KG1 (cell line): ENCODE measurements at places on chromosomes 1 and 21.

- no peak for DNase-seq
Measured at GRCh38 chr1:155261493-155261851, 688 bp downstream of the SCAMP3 start.

GRCh38 chr1:227417756-227418480, 99.6 kb upstream of the CDC42BPA start:
- DNase-seq: no peak

GRCh38 chr1:1462318-1462966, 9.1 kb upstream of the ATAD3B start:
- DNase-seq: no peak

DNA sequence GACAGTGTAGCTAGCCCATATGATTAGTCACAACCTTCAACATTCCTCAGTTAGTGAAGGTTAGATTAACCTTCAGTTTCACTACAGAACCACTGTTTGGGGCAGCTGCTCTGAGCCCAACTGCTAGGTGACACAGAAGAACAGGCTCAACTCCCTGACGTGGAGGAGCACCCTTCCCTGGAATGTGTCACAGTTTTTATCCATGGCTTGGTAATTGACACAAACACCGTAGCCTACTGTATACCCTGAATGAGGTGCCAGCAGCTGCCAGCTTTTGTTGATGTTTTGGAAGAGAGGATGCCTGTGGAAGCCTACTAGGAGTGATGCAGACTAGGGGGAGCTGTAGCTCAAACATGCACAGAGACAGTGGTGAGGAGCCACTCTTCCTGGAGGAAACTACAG, 56.6 kb upstream of the CR2 start:
- DNase-seq: no peak

- DNase-seq: no peak
Measured at GRCh38 chr1:156117414-156118176, 3.1 kb downstream of the LMNA start.

- no peak for DNase-seq
Measured at GRCh38 chr1:34906222-34906621, 23.2 kb downstream of the DLGAP3 start.

GRCh38 chr1:22896184-22896583, 76.5 kb downstream of the LACTBL1 start:
- no peak for DNase-seq

DNA sequence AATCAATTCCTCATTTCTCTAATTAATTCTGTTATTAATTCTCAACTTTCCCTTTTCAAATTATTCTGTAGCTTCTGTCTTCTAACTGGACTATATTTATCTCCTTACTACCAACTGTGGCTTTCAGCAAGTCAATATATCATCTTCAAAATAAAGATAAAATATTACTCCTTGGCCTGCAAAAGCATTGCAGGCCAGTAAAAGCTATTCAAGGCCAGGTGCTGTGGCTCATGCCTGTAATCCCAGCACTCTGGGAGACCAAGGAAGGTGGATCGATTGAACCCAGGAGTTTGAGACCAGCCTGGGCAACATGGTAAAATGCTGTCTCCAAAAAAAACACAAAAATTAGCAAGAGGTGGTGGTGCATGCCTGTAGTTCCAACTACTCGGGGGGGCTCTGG, 27.9 kb downstream of the USP48 start:
- no peak for DNase-seq

- DNase-seq: no peak
Measured at GRCh38 chr1:104132382-104132973, 382.8 kb downstream of the AMY1C start.

DNA sequence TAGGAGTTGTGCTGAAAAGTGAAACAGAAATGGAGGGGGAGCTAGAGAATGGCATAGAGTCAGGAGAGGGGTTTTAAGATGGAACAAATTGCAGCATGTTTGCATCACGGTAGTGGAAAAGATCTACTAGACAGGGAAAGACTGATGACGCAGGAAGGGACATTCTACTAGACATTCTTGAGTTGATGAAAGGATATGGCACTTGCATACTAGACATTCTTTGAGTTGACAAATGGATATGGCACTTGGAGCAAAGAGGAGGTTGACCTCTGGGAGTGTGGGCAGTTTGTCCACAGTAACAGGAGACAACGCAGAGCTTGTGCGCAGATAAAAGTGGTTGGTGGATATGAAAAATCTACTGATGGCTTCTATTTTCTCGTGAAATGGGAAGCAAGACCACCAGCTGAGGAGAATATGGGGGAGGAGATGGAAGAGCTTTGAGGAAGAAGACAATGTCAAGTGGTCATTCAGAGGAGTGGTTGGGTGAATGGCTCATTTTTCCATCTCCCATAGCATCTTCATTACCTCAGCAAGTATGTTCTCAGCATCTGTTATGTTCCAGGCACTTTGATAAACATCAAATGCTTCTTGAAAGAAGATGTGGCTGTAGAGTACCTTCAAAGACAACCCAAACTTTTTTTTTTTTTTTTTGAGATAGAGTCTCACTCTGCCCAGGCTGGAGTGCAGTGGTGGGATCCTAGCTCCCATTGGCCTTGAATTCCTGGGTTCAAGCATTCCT, 2.4 kb upstream of the CTPS1 start:
- no peak for DNase-seq

DNA sequence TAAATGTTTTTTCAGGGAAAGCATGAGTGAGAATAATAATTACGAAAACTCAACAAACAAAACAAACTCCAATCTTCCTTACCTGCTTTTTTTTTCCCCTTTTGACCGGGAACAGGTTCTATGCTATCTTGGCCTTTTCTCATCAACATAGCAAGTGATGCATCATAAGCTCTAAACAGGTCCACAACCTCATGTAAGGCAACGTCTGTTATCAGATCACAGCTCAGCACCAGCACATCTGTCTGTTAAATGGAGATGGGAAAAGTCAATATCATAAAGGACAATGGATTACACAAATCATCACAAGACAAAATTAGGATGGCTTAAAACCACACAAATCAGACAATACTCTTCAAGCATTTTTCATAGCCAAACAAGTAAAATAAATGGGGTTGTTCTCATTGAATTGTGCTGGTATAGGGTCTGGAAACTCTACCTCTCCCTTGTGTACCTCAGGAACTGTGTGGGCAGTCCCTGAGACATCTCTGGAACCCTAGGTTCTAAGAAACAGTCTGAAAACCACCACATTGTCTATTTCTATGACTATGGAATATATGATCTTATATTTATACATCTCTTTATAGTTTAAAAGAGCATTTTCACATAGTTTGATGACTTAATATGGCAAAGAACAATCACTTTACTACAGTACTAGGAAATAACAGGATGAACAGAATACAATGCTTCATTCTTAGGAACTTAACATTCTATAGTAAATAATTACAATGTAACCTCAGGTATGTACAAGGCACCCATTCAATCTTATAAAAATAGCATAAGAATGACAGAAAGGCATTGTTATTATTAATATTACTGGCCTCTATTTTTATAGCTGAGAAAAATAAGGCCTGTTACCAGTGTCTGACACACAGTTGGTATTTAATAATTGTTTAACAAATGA, 44.7 kb downstream of the EIF2B3 start:
- DNase-seq: no peak

- no peak for DNase-seq
Measured at GRCh38 chr21:42047821-42048613, 23.1 kb upstream of the UMODL1 start.

- no peak for DNase-seq
Measured at GRCh38 chr21:44394733-44395132, 41.3 kb downstream of the TRPM2 start.

DNA sequence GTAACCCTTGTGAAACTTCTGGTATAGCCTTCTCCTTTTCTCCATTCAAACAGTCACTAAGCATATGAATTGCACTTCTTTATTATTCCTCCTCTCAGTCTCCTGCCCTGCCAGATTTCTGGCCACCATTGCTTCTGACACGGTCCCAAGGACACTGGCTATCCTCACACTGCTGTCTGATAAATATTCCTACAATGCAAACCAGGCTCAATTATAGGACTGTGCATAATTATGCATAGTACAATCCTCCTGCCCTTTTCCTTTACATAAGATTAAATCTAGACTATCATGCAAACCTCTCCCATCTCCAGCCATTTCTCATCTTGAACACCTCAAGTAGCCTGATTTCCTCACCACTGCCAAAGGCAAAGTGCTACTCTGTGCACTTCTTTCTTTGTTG, 704.3 kb upstream of the ADAMTS5 start:
- no peak for DNase-seq

GRCh38 chr1:226656601-226657277, 82.3 kb downstream of the ITPKB start:
- no peak for DNase-seq

DNA sequence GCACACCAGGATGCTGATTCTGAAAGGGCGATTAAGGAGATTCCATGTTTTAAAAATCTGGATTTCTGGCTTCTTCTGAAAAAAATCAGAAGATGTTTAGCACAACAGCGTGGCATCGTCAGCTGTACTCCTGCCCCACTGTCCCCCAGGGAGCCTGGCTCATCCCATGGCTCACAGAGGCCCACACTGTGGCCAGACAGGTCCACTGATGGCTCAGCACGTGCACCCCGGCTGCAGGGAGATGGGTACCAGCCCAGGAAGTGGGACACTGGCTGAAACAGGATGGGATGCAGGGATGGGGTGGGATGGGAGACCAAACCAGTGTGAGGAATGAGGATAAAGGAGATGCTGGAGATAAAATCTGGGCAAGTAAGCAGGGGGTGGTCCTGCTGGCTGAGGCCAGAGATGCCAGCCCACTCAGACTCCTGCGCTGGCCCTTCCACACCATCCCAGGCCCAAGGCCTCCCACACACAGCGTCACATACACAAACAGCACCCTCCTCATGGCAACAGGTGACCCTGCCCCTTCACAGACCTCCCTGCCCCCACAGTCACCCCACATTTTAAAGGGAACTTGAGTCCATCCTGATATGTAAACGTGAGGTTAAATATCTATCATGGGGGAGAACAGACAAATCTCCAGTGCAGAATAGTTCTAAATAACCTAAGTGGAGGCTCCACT, 23.9 kb upstream of the SAMD11 start:
- no peak for DNase-seq

GRCh38 chr1:245205396-245205795, 50.6 kb downstream of the KIF26B start:
- no peak for DNase-seq

- DNase-seq: no peak
Measured at GRCh38 chr1:54163051-54163450, 10.3 kb upstream of the CDCP2 start.

- DNase-seq: no peak
Measured at GRCh38 chr21:46411236-46411635, 47.5 kb upstream of the DIP2A start.

GRCh38 chr21:29939924-29940275, at the start of gene GRIK1:
Gene GRIK1, minus strand, starts transcription at chr21:29939996.
- DNase-seq: no peak

GRCh38 chr1:183514235-183514634, 41.9 kb downstream of the SMG7 start:
- no peak for DNase-seq

DNA sequence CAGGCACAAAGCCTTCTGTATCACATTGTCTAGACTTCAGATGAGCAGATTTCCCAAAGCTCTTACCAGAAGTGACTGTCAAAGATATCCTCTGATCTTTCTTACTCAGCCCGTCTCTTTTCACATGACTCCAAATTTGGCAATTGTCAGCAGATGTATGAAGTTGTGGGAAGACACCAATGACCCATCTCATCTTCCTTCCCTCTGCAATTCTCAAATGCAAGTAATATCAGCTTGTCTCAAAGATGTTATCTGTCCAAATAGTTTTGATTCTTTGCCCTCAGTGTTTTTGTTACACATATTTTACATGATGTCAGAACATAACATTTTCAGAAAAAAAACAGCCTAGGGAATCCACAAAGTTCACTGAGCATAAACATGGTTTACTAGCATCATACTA, 45.1 kb upstream of the RGS2 start:
- no peak for DNase-seq

DNA sequence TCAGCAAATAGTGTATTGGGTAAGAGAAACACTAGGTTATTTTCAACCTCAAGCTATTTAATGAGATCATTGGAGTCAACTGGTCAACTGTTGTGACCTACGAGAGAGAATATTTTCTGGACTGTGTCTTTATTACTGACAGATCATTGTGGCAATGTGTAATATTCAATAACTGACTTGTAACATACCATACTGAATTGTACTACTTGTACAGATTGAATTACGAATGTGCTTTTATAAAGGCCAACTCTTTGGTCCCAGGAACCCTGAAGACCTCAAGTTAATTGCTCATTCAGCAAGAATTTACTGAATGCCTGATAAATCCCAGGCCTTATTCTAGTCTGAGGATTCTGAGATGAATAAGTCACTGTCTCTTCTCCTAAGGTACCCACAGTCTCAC, 56.1 kb upstream of the CAMK1G start:
- no peak for DNase-seq

DNA sequence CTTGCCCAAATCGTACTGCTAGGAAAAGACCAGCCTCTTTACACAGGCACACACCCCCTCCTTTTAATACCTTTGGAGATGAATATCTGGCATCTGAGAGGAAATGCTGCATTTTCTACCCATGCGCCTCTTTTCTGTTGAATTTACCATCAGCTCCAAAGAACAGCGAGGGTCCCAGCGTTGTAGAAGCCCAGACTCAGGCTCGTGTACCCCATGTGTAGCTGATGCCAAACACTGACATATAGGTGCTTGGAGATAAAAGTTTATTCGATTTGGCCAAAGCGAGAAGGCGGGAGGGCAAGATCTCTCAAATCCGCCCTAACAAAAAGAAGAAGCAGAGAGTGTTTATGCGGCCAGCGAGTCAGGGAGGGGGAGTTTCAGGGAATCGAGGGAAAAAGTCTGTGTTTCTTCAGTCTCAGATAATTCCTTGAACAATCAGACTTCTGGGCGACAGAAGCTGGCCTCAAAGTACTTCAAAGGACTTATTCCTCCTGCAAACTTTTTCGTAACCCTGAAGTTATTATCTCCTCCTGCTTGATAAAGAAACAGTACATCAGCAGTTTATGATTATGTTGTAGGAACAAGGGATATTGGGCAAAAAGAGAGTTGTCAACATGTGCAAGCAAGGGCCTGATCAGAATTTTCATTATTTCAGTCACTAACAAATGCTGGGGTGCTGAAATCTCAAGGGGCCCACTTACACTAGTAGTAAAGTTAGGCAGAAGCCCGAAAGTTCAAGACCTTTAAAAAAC, 642 bp upstream of the CREG1 start:
- DNase-seq: no peak

DNA sequence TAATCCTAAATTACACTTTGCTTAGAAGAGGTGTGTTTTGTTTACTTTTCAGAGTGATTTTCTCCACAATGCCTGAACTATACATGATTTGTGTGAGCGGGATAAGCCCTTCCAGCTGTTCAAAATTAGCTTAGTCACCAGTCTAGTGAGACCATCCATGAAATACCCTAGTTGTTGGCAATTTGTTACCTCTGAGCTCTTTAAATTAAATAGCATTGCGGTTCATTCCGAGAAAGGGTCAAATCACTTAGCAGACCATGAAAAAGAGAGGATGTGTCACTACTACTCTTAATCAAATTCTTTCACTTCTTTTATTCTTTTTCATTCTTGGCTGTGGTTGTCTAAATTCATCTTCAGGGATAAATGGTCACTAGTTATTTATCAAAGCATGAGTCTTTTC, 11.9 kb upstream of the VAV3 start:
- DNase-seq: no peak
